ENCODE measurements at places on chromosomes 7 and 10. TPM values are rescaled to one million over a fixed set of nuclear protein-coding genes. Genes with fewer than 3 reads are reported as not detected.
A peak's percentile ranks its signal among the peaks of the same experiment; 100 is the strongest.

DNA sequence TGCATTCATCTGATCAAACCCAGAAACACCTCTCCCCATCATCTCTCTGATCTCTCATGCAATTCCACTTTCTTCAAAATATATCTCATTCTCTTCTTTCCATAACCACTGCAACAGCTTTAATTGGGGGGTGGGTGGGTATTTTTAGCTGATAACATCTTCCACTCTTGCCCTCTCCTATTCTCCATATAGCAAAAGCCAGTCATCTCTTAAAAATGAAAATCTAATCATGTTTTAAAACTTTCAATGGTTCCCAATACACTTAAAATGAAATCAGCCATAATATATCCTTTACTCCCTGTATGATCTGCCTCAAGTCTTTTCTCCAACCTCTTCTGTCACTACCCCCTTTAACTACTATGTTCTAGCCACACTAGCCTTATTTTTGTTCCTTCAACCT is 1.5 kb downstream of the YME1L1 start:
- no peak for DNase-seq

OR2A1 gene
- polyA plus RNA-seq, result not detected

GRCh38 chr7:158695726-158696452 is 8.7 kb downstream of the NCAPG2 start:
- peak; percentile 43 for DNase-seq

TACR2 gene
- polyA plus RNA-seq, result 0.38 TPM

GRCh38 chr10:130040817-130041330 is 69.8 kb downstream of the C10orf143 start:
- no peak for DNase-seq

GRCh38 chr10:117353684-117354083 is 21.6 kb downstream of the PDZD8 start:
- DNase-seq, result no peak

- no peak for DNase-seq
Observed at GRCh38 chr7:151579644-151580043, 59.9 kb upstream of the RHEB start.

ADAMTS14 gene
- not detected for polyA plus RNA-seq

DNA sequence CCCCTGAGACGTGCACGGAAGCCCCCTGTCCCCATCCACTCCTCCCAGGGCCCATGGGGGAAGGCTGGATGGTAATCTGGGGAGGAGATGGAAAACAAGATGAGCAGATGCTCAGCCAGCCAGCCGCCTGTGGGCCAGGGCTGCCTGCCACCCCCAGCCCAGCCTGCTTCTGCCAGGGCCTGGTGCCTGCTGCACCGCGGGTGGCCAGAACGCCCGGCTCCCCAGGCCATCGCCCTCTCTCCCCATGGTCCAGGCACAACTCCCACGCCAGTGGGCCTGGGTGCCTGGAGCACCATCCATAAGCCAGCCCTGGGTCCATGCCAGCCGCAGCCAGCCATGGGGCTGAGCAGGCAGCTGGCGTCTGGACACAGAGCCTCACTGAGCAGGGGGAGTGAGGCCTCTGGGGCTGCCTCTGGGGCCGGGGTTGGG is 57.2 kb upstream of the ELN start:
- no peak for DNase-seq

DNA sequence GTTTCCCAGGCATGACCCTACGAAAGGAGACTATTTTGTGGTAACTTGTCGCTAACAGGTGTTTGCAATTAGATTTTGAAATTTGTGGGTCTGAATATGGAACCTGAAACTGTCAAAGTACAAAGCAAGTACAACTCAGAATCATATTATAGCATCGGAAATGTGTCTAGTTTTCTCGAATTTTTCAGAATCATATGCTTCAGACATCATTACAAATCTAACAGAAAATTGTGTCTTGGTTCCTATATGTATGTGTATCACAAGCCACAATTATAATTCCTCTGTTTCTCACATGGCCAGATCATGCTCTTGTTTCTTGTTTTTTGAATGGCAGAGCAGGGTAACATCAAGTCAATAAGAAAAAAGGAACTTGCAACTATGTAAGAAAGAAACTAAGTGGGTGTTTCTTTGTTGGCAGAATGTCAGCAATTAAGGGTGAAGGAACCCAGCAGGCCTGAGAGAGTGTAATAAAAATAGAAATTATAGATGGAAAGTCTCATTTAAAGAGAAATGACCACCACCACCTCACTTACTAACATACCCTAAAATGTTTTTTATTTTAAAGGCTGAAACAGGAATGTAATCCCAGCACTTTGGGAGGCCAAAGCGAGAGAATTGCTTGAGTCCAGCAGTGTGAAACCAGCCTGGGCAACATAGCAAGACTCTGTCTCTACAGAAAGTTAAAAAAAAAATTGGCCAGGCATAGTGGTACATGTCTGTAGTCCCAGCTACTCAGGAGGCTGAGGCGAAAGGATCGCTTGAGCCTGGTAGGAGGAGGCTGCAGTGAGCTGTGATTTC is 51.3 kb downstream of the PRTFDC1 start:
- no peak for DNase-seq

Measured in naive B cell (primary cell).